ENCODE measurements at places on chromosomes 6 and 20.
A peak's percentile ranks its signal among the peaks of the same experiment; 100 is the strongest.

- DNase-seq, result no peak
Measured at GRCh38 chr6:165850434-165851019, 187.5 kb upstream of the PDE10A start.

DNA sequence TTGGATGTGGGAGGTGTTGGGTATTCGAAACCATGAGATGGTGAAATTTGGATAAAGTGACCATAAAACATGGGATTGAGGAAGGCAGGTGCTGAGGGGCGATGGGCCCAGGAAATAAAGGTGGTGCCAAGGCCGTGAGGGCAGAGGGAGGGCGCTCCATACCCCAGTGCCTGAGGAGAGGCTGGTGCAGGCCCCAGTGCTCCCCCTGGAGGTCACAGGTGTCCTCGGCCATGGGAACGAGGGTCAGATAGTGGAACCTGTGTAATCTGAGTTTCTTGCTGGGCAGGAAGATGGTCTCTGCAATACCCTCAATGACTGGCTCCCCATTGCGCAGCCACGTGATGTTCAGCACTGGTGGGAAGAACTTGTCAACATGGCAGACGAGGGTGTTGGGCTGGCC, 16.2 kb downstream of the HLA-DPB1 start:
- DNase-seq, result peak; percentile 51

- no peak for DNase-seq
Measured at GRCh38 chr6:145294942-145295341, 440.4 kb downstream of the EPM2A start.

GRCh38 chr6:37283268-37283667, 25.3 kb upstream of the TMEM217 start:
- no peak for DNase-seq

GRCh38 chr6:145032562-145033145, 702.7 kb downstream of the EPM2A start:
- no peak for DNase-seq

DNA sequence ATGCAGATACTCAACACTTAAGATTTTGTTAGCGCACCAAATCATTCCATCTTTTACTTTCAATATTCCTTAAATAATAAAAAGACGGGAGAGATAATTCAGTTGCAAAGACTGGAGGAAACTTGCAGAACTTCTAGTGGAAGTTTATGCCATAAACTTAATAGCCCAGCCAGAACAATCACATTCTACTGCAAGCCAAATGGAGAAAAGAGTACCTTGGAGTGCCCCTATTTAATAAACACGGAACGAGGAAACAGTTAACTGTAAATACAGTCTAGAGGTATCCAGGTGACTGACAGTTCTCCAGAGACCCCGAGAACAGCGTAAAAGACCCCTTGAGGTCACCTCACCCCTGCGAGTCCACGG, 635 bp downstream of the SLC35B3 start:
- no peak for DNase-seq

GRCh38 chr20:23092384-23092756, 6.2 kb upstream of the CD93 start:
- DNase-seq, result no peak

DNA sequence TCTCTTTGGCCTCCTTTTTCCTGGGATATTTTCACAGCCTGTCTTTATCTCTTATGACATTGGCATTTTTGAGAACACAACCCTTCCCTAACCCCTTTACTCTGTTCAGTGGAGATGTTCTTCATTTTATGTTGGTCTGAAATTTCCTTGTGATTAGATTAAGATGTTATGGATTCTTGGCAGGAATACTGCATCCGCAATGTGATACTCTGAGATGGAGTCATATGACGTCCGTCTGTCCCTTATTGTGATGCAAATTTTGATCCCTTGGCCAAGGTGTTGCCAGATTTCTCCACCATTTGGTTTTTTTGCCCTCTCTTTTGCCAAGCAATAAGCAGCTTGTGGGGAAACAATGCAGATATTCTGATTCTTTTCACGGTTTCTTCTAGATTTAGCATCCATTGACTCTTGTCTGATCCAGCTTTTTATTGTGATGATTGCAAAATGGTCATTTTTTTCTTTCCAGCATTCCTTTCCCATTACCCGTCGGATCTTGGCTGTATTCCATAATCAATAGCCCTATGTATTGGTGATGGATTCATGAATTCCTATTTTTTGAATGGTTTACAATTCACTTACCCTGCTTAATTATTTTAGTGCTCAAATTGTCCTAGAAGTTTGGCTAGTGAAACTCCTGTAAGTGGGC, 85.1 kb downstream of the NCOA3 start:
- DNase-seq, result no peak

DNA sequence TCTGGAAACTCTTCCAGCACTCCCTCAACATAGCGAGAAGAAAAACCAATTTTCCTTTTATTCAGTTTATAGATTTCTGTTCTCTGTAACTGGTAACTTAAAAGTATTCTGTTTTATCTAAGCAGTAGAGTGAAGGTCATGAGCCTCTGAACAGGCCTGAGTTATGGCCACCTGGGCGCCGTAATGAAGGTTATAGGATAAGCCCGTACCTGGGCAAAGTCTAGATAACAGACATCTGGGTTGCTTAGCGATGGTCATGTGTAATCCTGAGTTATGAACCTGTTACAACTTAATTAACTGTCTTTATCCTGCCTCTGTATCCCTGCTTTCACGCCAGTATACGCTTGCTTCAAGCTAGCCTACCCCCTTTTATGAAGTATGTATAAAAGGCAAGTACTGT, 13.0 kb upstream of the FAM217A start:
- no peak for DNase-seq

- DNase-seq, result no peak
Measured at GRCh38 chr20:36709126-36709525, 36.8 kb downstream of the NDRG3 start.

GRCh38 chr6:39819676-39820075, 27.5 kb downstream of the DAAM2 start:
- no peak for DNase-seq

- no peak for DNase-seq
Measured at GRCh38 chr6:98942263-98942803, 5.4 kb downstream of the FBXL4 start.

- no peak for DNase-seq
Measured at GRCh38 chr6:18823782-18824386, 436.7 kb downstream of the RNF144B start.

DNA sequence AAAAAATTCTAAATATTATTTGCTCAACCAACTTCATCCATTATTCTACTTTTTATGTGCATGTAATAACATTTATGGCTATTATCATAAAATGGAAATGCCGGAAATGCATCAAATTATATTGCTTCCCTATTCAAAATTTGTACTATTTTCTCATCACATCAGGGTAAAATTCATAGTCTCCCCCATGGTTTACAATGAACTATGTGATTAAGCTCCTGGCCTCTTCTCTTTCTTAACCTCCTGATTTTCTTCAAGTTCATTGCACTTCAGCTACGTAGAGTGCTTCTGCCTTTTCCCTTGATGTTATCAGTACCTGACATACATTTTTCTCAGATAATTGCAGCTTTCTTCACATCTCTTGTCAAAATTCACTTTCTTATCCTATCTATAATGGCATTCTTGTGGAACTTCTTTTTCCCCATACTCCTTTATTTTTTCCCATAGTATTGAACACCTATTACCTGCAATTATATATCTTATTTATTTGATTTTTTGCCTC, 699.1 kb upstream of the ADGRB3 start:
- no peak for DNase-seq

- no peak for DNase-seq
Measured at GRCh38 chr6:1796706-1797529, 187.2 kb downstream of the FOXC1 start.

GRCh38 chr6:168004945-168005344, 7.5 kb downstream of the KIF25 start:
- DNase-seq, result no peak

DNA sequence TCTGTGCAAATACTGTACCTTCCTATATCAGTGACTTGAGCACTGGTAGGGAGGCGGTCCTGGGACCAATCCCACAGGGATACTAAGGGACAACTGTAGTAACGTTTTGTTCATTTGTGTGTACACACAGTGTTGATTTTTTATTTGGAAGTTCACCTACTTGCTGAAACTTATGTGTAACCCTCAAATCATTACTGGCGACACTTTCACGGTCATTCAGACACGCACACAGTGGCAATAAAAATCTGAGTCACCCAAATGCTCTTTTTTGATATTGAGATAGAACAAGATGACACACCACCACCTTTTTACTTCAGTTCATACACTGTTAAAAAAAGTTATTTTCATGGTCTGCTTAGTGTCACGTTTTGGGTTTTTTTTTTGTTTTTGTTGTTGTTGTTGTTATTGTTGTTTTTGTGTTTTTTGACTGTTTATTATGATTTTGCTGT, 79.8 kb downstream of the QKI start:
- DNase-seq, result no peak

DNA sequence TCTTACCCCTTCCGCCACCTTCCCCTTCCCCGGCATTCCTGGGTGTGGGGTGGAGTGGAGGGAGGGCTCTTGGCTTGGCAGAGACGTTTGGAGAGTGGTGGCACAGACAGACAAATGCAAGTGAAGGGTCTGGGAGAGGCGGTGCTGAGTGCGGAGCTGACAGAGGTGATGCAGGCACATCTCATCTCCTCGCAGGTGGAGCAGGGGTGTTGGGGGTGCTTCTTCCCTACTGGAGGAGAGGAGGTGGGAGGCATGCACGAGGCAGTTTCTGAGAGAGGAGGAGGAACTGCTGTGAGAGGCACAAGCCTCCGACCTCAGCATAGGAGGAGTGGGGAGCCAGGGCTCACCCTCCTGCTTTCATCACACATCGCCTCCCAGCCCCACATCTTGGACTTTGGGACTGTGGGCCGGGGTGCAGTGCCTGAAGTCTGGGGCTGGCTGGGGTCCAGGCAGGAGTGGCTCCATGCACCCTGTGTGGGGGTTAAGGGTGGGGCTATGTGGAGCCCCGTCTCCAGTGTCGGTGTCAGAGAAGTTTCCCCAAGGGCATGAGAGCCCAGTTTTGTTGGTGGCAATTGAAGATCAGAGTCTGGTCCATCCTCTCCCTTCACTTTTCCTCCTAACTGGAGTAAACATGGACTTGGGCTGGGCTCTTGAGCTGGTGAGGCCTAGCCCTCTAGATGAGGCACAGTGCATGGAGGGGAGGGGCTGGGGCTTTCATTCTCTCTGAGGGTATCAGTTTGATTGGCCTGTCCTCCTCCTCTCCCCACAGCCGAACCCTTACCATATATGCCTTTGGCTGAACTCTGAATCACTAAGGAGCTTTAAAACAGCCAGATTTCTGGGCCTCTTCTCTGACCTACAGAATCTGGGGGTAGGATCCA, 20.2 kb upstream of the SLC22A7 start:
- no peak for DNase-seq

GRCh38 chr6:143783077-143783476, 60.1 kb upstream of the LTV1 start:
- DNase-seq, result no peak
